ENCODE measurements at places on chromosomes 16 and 17.

DNA sequence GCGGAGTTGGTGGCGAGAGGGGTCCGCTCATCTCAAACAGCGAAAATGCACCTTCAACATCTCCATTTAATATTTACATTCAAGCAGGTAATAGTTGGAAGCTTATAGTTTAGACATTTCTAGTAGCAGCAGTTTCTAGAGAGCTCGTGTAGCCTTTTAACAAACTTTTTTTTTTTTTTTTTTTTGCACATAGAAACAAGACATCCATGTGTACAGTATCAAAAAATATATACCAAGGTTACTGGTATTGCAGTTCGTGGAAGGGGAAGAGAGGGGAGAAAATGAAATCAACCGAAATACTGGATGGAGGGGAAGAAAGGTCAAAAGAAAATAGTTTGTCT, 6.2 kb downstream of the CBX4 start:
- DNase-seq = no peak

DNA sequence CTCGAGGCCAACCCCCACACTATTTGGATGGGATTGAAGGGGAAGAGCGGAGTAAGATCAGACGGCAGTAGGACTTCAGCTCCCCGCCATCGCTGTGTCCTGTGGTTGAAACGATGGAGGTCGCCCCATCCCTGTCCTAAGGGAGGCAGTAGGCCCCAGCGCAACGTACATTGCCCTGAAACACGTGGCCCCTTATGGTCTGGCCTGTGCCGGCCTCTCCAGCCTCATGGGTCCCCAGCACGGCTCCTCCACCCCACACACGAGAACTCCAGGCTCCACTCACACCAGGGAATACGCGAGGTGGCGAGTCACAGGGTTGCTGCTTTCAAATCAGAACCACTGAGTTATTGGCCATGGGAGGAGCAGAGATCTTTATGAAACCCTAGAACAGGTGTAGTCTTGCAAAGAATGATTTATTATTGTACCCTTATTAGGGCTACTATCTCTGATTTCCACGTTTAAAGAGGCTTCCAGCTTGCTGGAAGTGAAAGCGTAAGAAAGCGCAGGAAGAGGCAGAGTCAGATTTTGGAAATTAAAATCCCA, 669 bp upstream of the DCTPP1 start:
- no peak for DNase-seq

GRCh38 chr16:28498666-28499381, 4.4 kb downstream of the APOBR start:
- DNase-seq = no peak

DNA sequence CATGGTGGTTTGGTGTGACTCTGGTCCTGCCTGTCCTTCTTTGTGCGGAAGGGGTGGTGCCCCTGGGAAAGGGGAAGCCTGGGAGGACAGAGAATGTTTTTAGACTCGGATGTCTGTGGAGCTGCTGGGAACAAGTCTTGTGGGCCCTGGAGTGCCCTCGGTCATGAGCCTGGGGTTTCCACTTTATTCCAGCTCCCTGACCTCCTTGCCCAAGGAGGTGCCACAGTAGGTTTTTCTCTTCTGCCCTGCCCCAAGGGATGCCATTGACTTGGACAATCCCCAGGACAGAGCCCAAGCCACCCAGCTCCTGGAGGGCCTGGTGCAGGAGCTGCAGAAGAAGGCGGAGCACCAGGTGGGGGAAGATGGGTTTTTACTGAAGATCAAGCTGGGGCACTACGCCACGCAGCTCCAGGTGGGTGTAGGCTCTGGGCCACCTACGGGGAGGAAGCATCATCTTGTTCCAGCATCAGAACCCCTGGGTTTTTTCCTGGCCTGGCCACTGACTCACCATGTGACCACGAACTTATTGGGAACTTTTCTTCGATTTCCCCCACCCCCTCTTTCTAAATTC, 1.4 kb downstream of the STAT5A start:
- no peak for DNase-seq

DNA sequence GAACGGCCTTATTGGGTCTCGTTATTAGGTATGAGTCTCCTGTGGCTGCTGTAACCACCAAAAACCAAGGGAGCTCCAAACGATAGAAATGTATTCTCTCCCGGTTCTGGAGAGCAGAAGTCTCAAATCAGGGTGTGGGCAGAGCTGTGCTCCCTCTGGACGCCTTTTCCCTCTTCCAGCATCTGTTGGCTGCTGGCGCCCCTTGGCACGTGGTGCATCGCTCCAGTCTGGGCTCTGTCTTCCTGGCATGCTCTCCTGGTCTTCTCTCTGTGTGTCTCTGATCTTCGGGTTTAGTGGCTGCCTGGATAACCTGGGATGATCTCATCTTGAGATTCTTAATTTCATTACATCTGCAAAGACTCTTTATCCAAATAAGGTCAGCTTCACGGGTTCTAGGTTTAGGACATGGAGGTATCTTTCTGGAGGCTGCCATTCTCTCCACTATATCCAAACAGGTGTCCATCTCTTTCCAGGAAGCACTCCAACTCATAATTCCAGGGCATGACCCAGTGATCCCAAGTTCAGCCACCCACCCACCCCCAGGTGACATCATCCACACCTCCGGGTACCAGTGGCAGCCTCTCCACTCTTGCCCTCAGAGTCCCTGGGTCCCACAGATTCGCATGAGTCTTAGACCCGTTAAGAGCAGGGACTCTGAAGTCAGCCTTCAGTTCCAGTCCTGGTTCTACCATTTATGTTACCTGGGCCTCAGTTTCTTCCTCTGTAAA, 145.5 kb upstream of the FOXF1 start:
- DNase-seq = no peak

GRCh38 chr16:26712876-26713275, 353.9 kb upstream of the C16orf82 start:
- no peak for DNase-seq

GRCh38 chr17:83053739-83054451, 25.5 kb upstream of the METRNL start:
- peak; percentile 16 for DNase-seq

- no peak for DNase-seq
These were observed 2.9 kb downstream of the KRT28 start for GRCh38 chr17:40796846-40797245.

DNA sequence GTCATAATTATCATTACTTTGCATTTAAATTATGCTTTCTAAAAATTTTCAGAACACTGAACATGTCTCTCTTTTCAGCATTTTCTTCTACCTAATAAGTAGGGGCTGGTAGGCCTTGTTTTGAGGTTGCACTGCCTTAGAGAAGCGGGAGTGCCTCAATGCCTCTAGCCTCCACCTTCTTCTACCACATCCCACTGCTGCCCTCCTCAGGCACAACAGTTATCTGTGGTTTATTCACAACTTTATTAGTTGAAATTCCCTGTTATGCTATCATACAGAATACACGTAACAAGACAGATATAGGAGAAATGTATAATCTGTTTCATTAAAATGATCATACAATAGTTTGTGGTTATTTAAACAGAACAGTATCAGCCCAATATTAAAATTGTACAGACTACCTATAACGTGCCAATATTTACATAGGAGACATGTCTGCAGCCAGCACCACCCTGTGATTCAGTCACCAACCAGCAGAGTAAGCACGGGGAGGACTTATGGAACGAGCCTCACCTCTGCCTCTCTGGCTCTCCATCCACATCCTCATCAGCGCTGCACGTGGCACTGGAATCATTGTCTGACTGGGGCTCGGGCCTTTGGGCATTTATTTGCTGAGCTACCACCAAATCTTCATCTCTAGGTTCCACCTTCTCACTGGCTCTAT, 101.2 kb downstream of the TTC19 start:
- DNase-seq = peak; percentile 26

DNA sequence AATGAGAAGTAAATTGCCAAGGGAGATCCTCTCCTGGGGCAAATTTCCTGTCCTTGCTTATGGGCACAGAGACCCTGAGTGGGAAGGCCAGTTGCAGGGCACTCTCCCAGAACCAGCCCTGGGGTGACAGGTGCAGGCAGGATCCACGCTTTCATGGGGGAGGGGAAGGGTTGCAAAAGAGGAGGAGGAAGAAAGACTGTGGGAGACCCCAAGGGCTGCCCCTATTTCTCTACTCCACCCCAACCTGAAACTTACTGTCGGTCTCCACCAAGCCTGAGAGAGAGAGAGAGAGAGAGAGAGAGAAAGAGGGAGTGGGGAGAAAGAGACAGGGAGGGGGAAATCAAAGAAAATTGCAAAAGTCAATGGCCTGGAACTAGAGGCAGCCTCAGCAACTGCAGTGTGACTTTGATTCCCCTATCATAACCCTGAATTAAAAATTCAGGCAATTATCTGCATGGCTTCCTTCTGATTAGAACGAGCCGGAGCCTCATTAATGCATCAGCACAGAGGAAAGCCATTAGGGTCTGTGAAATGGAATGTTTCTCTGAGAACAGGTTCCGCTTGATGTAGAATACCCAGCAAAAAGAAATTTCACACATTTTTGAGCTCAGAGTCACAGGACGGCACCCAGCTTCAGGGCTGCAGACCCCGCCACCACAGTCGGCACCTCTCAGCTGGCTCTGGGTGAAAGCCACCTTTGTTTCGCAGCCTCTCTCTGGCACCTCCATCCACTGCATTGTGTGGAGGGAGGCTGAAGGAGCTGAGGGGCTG, 45.1 kb upstream of the HNF1B start:
- DNase-seq = no peak

DNA sequence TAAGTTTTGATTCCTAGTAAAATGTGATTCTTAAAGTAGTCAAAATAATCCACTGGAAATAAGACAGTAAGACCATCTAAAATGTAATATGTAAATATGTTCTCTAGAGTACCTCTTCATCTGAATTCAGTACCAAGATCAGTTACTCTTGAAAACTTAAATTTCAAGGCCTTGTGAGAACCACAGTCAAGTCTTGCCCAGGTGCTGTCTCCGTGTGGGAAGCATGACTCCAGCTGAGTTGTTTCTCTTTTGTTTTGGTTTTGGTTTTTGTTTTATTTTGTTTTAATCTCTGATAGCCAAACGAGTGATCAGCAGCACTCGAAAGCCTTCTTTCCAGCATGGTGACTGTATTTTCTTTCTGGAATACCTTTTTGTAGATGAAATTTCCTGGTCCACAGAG, 907.0 kb downstream of the KCNJ18 start:
- no peak for DNase-seq

DNA sequence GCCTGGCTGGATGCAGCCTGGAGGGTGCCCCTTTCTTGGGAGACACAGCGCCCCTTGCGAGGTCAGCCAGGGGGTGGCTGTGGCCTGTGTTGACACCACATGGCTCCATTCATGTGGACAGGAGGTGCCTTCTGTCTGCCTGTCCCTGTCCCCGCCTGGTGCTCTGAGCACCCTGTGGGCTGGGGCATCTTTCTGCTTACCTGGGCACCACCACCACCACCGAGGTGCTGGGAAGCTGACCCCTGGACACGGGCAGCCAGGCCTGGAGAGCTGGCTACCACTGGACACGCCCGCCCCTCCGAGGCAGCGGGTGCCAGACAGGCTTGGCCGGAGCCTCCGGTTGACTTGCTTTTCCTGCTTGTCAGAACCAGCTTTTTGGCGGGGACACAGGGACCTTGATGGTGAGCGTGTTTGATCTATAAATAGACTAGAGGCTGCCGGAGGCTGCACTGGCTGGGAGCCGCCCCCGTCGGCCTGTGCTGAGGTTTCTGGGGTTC, 121.3 kb upstream of the GSE1 start:
- DNase-seq = peak; percentile 70

DNA sequence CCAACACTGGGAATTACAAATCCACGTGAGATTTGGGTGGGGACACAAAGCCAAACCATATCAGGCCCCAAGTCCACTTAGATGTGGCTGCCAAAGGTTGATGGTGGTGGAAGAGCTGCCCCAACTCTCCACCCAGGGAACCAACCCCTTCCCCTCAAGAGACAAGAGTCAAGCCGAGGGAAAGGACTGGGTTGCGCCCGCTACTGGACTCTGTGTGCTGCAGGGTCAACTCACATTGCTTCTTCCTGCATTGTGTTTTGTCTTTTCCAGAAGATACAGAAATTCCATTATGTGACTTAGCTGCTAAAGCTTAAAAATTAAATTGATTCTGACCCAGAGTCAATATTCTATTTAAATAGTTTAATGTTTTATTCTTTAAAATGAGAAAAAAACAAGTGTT, 58.5 kb downstream of the ADAMTS18 start:
- DNase-seq = peak; percentile 27

DNA sequence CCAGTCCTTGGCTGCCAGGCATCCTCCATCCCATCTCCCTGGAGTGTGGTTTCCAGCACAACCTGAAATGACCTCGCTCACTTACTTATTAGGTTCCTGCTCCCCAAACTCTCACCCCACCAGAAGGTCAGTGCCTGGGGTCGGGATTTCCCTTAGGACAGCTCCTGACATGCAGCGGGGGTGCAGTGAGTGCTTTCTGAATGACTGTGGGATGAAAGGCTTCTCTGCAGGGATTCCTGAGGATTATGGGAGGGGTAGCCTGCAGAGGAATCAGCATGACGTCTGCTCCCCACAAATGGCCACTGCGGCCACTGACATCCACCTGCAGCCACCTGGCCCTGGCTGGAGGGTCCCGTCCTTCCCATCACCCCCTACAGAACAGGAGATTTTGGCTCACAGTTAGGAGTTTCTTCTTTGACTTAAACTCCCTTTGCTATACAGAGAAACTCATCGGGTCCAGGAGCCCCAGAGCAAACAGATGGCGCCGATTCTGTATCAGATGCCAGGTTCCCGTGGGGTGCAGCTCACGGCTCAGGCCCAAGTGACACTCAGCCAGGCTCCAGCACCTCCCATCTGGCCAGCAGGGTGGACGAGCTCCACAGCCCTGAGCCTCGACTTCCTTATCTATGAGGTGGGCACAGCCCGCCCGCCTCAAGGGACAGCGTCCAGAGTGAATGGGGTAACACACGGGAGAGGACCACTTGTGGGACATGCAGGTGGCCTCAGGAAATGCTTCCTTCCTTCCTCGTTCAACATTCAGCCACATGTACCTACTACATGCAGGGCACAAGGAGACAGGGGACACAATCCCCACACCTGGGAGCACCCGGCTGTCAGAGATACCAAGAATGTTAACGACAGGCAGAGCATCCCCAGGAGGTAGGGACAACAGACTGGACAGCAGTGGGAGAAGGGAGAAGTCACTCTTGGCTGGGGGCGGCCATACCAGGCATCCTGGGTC, 69.8 kb downstream of the RMI2 start:
- no peak for DNase-seq

DNA sequence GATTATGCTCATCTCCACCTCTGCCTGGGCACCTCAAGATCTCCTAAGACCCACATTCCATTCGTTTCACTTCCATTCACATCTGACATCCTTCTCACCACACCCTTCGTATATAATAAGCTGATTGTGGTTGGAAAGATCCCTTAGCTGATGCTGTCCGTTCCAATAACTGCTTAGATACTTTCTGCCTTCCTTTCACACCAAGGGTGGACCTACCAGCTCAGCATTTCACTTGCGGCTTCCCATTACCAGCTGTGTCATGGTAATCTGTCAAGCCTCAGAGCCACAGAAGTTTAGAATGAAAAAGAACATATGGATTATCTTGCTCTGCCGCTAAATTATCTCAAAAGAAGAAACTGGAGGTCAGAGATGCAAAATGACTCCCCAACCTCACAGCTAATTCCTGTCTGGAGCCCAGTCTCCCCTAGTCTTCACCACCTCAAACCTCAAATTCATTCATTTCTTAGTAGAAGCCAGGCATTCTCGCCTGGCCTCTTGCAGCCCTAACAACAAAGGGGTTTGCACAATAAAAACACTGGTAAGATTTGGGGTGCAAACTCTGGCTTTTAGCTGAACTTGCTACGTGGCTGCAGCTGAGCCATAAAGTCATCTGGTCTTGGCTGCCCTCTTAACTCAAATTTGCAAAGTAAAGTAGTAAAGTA, 182.8 kb upstream of the HS3ST3A1 start:
- no peak for DNase-seq

- DNase-seq = no peak
These were observed 2.4 kb downstream of the HOXB7 start for GRCh38 chr17:48608494-48608834.

- no peak for DNase-seq
These were observed 82.1 kb downstream of the ZNF423 start for GRCh38 chr16:49773534-49774475.

- peak; percentile 56 for DNase-seq
These were observed 1.6 kb downstream of the SEZ6 start for GRCh38 chr17:29004081-29004692.
